ENCODE measurements at places on chromosomes 3 and 15.
A peak's percentile ranks its signal among the peaks of the same experiment; 100 is the strongest.

GRCh38 chr15:79083154-79083553, 7.4 kb downstream of the RASGRF1 start:
- DNase-seq, result no peak

DNA sequence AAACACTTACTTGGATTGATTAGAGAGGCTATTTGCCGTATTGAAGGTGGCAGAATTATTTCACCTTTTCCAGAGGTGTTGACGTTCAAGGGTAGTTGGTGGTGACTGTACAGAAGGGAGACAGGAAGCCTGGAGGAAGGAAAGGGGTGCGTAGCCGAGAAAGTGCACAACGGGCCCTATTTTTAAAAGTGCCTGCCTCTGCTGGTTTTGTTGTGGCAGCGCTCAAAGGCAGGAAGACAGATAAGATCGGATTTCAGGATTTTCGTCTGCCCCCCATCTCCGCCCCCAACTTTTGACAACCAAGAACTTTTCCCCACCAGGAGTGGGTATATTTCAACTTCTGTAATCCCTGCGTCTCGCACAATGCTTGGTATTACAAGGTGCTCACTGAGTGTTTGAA, 38.5 kb downstream of the SMAD3 start:
- peak; percentile 86 for DNase-seq

- DNase-seq, result no peak
These were observed 17.1 kb upstream of the XIRP1 start for GRCh38 chr3:39209329-39209970.

GRCh38 chr3:52310861-52311575, 5.1 kb upstream of the DNAH1 start:
- DNase-seq, result no peak

GRCh38 chr3:6281662-6282061, 579.3 kb upstream of the GRM7 start:
- no peak for DNase-seq

DNA sequence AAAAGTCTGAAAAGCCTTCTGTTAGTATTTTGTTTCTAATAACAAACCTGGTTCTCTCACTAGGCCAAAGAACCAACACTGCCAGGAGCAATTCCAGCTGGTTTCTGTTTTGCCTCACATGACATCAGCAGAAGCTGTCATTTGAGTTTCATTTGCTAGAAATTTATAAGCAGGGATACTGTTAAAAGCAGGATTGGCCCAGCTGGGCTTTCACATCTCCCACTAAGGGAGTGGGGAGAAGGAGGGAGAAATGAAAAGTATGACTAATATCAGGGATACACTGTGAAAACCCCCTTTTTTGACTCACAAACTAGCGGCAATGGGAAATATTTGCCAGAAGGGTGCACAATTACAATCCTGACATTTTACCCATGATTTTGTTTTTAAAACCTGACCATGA, 5.3 kb downstream of the CCDC80 start:
- DNase-seq, result no peak

GRCh38 chr3:169666376-169667165, 3.1 kb upstream of the MECOM start:
- DNase-seq, result no peak

DNA sequence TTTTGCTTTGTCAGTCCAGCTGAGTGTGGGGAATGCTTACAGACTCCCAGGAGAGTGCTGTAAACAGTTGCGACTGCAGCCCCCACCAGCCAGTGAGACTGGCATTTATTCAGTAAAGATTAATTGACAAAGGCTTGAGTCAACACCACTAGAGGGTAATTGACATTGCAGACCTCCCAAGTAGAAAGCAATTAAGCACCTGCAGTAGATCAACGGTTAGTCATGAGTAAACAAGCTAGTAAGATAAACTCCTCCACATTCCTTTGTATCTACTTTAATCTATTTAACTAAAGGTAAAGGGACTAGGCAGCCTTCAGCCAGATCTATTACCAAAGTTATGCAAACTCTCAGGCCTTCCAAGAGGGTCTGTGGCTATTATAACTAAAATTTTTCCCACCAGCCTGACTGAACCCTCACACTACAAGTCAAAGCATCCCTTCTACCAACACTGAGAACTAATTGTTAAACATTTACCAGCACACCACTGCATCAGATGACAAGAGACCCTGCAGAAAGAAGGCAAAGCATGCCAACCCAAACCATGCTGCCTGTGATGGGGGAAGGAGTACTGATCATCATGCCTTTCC, 30.5 kb upstream of the GALNT15 start:
- no peak for DNase-seq

DNA sequence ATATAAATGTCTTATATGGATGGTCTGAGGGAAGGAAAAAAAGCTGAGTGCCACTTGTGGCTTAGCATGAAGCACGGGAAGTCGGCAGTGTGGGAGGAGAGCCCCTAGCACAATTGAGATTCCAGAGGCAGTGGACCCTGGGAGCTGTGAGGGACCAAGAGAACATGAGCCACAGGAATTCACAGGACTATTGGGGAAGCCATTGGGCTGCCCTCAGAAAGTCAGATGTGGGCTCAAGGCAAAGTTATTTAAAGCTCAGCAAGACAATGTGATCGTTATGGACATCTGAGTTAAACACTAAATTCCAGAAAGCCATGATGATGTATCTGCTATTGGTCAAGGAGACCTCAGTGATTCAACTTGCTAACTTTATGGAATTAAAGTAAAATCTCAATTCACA, 380.8 kb upstream of the IL12A start:
- no peak for DNase-seq

DNA sequence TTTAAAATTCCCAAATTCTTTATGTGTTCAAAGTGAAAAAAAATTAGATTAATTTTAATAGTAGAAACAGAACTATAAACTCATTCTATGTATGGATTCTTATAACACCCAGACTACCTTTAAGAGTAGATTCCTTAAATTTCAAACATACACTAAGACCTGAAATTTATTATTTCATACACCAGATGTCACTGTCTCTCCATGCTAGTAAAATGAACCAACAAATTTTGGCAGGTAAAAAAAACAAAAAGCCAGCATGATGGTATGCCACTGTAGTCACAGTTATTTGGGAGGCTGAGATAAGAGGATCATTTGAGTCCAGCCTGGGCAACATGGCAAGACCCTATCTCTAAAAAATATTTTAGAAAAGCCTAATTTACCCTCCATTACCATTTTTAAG, 461.3 kb upstream of the NAALADL2 start:
- peak; percentile 52 for DNase-seq

DNA sequence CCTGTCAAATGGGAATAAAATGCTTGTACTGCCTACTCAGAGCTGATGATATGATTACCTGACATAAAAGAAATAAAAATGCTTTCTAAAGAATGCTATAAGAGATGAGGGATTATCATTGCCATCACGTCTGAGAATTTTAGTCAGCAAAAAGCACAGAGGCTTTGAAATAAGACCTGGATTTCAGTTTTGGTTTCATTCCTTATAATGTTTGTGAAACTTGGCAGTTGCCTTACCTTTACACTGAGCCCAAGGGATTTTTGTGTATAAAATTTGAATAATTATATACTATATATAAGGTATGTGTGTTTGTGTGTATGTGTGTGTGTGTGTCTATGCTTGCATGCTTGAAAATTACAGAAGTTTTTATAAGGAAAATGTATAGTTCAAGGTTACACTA, 634.8 kb upstream of the BCHE start:
- DNase-seq, result no peak

DNA sequence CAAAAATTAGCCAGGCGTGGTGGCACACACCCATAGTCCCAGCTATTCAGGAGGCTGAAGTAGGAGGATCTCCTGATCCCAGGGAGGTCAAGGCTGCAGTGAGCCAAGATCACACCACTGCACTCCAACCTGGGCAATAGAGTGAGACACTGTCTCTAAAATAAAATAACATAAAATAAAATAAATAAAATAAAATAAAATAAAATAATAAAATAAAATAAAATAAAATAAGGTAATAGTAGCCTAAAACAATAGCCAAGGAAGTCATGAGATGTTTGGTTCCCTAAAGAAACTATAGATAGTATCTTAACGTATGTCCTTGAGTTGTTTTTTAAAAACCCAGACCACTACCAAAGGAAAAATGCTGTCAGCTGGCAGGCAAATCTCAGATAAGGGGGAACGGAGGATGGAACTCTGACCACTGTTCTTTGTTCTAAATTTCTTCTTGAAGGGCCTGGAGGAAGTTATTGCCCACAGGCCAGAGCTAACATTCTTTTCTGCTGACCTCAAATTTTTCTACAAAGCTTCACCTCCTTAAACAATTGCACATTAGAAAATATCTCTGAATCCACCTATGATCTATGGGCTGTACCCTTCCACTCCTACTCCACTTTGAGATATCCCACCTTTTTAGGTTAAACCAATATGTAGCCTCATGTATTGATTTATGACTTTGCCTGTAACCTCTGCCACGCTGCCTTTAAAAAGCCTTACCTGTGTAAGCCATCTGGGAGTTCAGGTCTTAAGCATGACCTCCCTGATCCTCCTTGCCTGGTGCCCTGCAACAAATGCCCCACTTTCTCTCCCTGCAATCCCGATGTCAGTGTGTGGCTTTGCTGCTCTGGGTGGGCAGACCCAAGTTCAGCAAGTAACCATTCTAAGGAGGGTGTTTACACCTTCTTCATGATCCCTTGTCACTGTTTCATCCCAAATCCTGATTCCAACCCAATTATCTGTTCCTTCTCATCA, 126.2 kb upstream of the BHLHE40 start:
- DNase-seq, result no peak

DNA sequence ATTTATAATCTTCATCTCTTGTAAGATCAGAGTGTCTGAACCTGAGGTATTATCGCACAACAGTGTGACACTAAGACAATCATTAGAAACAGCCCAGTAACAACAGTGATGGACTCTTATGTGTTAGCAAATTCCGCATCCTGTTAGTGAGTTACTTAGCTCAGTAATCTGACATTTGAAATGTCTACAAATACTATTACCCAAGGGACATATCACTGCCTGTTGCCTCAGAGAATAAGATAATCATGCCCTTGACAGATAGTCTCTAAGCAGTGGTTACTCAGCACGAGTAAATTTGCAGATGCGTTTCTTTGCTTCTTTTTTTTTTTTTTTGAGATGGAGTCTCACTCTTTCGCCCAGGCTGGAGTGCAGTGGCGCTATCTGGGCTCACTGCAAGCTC, 13.4 kb upstream of the RTP1 start:
- DNase-seq, result no peak

- DNase-seq, result no peak
These were observed 413.5 kb upstream of the C2CD4B start for GRCh38 chr15:62578546-62578945.

DNA sequence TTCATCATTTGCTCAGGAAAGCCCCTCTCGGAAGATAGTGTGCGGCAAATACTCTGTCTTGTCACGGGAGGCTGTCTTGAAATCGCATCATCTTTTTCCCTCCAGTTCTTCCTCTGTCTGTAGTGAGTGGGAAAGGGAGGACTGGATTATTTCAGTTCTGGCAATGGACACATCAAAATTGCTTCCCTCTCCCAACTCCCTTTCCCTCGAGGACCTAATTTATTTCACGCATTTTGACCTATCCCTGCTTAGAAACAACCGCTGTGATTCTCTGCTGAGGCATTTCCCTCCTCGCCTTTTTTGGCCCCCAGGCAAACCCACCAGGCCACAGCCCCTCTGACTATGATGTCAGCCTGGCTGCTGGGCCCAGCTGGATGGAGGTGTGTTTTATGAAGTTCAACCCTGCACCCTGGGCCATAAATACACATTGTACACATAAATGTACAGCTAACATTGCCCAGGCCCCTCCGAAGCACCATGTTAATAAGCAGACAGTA, 138.7 kb upstream of the LRTM1 start:
- DNase-seq, result no peak

DNA sequence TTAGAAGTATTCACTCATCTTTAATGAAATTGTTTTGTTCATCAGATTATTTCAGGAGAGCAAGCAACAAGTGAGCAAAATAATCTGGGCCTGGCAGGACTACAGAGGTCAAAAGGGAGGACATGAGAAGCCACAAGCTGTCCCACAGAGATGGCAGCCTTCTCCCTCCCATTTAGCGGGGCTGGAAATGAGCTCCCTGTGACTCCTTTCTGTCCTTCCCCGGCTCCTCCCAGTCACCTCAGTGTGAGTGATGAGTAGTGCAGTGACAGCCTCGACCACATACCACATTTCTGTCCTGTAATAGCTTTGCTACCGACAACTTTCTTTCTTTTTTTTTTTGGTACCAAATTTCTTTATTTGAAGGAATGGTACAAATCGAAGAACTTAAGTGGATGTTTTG, 38.0 kb downstream of the RAB7A start:
- DNase-seq, result peak; percentile 19

- DNase-seq, result no peak
These were observed 149.7 kb upstream of the CDIN1 start for GRCh38 chr15:36429707-36430106.

DNA sequence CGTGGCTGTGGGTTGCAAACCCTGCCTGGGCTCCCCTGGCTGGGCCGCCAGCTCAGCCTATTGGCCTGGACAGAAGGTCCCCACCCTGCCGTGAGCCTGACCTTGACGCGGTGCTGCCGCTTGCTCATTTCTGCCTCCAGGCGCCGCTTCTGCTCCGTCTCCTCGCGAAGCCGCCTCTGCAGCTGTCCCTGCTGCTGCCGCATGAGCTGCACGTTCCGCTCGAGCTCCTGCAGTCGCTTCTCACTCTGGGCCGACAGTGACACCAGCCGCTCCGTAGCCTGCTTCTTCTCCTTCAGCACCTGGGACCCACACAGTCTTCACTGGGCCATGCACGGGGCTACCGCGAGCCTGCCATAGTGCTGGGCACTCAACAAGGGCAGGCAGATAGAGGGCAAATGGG, 21.7 kb downstream of the KIF7 start:
- no peak for DNase-seq

DNA sequence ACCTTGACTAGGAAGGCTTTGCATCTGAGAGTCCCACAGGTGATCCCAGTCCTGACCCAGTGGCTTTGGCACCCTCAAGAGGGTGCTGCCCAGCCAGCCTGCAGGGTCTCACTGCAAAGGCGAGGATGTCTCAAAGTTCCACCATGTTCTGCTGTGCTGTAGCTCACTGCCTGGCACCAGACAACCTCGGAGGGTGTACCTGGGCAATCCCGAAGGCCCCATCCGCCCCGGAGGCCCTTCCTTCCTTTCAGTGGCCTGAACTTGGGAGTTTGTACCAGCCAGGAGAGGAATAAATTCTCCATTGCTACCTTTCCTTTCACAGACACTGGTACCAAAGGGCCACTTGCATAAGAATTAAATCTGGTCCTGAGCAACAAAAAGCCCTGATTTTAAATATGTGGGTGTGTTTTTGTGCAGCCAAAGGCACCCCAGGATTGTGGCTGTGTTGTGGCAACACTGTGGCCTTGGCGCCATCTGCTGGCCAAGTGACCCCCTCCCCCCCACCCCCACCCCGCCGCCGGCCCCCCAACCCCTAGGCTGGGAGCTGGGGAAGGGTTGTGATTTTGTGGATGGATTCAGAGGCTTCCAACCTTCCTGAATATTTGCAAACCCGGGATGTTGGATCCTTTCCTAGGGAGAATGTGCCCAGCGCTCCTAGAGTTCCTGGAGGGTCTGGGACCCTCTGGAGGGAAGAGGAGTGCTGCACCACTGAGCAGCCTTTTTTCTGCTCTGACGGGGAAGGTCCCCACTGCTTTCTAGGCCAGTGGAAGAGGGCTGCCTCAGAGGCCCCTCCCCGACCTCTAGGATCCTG, 9.7 kb upstream of the PTPN23 start:
- no peak for DNase-seq

Data from Kasumi-1 (cell line).